ENCODE measurements at places on chromosomes 1 and 21.

DNA sequence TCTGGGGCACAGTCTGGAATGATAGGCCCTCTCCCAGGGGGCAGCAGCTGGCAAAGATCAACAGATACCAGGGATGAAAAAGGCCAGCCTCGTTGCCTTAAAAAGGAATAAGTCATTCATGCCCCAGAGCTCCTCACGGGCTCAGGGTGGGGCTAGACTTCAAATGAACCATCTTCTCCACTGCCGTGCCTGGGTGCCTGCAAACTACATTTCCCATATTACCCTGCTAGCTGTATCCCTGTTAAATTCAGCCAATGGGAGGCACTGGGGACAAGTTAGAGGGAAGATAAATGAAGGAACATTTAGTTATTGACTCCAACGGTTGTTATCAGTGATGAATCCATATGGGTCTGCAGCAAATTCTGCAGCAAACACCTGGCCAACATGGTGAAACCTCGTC is 101.2 kb upstream of the CYYR1 start:
- DNase-seq, result no peak

DNA sequence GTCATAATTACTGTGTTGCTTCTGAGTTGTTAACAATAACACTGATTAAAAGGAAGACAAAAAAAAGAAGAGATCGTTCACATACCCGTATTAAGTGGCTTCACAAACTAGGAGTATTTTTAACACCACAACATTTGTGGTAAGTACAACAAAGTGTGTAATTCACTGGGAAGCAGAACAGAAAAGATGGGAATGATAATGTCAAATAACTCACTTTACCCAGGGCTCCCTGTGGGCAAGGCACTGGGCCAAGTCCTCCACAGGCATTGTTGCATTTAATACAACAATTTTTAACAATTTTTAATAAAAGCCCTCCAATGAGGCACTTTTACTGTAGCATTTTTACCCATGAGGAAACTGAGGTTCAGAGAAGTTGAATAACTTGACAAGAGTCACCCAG is 385.0 kb upstream of the ST6GALNAC5 start:
- no peak for DNase-seq

GRCh38 chr1:220843481-220844011 is 35.7 kb upstream of the HLX start:
- peak; percentile 79 for DNase-seq

DNA sequence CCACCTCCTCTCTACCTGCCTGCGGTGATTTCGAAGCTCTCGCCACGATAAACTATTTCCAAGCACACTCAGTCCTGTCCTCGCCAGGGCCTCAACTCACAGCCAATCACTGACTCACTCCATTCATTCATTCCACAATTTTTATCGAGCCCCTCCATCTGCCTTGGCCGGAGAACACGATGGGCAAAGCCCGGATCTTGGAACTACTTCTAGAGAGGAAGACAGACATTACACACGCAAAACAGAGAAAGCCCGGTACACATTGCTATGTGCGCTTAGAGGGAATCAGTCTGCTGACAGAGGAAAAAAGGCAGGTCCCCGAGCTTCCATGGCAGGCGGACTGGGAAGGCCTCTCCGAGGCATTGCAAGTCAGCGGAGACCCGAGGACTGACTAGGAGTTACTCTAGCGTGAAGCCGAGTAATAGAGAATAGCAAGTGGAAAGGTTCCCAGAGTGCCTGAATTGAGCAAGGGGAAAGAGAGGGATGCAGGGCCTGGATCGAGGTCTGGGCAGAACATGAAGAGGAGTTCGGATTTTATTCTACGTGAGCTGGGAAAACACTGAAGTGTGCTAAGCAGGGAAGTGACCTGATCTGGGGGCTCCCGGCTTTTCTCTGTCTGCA is 54.2 kb upstream of the DNAJC6 start:
- DNase-seq, result no peak

DNA sequence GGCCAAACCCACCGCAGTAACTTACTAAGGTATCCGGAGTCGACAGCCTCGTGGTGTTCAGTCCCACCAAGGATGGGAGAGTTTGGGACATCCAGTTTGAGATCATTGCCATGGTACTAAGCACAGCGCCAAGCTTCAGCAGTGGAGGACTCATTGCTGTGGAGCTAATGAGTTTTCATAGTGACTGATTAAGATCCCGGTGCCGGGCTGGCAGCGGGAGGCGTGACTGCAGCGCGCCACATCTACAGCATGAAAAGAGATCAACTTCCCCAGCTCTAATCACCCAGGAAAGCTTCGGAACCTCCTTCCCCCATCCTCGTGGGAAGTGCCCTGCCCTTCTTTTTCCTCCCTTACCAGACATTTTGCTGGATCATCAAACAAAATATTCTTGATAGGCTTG is 149.9 kb downstream of the OLFM3 start:
- no peak for DNase-seq

DNA sequence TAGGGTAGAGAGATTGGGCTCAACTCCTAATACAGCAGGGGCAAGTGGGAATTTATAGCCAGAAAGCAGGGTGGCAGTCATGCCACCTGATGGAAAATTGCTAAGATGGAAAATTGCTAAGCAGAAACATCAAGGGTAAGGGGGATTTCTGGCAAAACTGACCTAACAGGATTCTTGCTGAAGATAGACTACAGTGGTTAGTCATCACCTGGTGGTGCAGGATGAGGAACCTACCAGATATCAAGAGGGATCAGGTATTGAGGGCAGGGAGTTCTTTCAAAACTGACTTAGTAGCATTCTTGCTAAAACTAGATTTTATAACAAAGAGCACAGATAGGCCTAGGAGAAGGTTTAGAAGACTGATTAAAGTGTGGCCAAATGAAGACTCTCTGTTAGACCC is 292.9 kb downstream of the PLPP3 start:
- no peak for DNase-seq

DNA sequence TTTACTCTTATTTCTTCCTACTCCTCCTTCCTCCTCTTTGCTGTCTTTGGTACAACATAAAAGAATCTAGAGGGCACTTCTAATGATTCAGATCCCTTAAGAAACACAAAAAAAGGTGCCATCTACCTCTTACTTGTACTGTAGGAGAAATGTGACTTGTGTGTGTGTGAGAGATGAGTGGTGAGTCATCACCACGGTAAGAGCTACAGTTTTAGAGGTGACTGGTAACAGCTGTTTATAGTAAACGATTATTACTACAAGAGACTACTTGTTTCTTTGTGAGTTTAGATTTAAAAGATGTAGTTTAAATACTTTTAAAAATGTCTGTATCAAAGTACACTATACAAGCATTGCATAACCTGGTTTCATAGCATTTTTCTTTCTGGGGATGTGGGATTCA is 40.4 kb downstream of the SLC35D1 start:
- no peak for DNase-seq

DNA sequence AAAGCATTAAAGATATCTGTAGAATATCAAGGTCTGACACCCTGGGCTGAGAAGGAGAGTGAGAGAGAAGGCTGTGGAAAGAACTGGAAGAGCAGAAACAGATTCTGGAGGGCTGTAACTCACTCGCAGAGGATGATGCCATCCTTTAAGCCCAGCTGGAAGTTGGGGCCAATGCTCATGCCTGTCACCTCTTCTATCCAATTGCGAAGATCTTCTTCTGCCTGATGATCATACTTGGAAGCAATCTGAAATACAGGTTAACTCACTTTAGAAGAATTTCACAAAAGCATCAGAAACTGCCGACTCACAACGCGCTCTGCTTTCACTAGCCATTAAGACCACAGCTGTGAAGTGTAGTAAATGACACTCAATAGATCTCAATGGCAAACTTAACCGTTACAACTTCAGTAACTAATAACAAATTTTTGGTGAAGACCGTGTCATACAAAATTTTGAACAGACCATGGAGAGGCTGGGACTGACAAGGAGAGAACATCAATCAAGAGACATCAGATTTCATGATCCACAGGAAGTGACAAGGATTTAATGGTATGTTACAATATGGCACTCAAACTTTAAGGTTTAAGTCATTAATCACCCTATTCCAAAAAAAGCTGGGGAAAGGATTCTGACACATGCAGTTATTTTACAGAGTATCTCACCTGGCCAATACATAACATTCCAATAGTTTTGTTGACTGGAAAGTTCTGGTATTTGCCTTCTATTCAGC is 23.5 kb downstream of the CNN3 start:
- no peak for DNase-seq

DNA sequence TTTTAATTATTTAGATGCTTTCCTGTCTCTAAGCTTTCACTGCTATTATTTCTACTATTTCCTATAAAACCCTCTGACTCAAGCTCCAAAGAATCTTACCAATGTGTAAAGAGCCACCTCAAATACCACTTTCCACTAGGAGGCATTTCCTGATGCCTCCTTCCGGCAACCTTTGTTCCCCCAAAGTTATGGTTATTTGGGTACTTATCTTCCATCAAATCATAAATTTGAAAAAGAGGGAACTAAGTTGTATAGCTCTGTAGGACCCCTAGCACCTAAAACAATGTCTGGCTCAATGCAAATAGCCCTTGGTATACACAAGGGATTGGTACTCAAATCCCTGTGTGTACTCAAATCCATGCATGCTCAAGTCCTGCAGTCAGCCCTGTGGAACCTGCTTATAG is 79.6 kb downstream of the NME7 start:
- peak; percentile 65 for DNase-seq

- DNase-seq, result no peak
Observed at GRCh38 chr1:909861-910310, 13.8 kb upstream of the SAMD11 start.

- peak; percentile 10 for DNase-seq
Observed at GRCh38 chr21:38325216-38325615, 68.4 kb downstream of the KCNJ15 start.

DNA sequence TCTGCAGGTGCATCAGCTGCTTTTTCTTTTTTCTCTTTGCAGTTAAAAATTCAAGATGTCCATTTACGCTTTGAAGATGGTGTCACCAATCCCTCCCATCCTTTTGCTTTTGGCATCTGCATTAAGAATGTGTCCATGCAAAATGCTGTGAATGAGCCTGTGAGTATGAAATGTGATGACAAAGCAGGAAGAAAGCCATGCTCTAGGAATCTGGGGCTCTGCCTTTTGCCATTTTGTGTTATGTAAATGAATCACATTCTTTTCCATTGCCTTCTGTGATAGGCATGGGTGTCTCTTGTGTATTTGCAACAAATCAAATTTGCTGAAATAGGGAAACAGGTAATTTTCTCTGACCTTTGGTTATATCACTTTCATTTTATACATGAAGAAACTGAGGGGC is 19.4 kb downstream of the VPS13D start:
- DNase-seq, result no peak

GRCh38 chr1:6033986-6034749 is 11.5 kb upstream of the KCNAB2 start:
- DNase-seq, result peak; percentile 10

DNA sequence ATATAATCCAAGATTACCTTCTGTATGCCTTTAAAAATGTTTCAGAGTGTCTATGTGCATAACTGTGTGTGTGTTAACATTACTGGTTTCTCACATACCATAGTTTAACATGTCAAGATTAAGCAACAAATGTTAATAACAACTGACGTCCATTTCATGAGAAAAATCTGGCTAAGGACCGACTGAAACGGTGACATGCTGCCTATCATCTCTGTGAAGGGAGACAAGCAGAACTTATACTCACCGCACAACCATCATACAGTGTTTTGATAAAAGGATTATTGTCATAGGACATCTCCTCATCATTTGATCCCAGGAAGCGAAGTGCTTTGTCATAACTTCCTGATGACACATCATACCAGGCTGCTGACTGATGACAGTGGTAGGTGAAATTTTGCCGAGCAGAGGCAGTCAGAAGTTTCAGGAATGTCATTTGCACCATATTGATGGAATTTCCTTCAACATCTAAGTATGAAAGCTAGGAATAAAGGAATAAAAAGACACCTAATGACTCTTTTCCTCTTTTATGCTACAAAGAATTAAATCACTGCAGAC is 228.8 kb downstream of the COL11A1 start:
- DNase-seq, result peak; percentile 80

- DNase-seq, result no peak
Observed at GRCh38 chr1:11927866-11928592, 1.8 kb upstream of the KIAA2013 start.

- DNase-seq, result no peak
Observed at GRCh38 chr1:5996641-5997270, 4.5 kb upstream of the NPHP4 start.

DNA sequence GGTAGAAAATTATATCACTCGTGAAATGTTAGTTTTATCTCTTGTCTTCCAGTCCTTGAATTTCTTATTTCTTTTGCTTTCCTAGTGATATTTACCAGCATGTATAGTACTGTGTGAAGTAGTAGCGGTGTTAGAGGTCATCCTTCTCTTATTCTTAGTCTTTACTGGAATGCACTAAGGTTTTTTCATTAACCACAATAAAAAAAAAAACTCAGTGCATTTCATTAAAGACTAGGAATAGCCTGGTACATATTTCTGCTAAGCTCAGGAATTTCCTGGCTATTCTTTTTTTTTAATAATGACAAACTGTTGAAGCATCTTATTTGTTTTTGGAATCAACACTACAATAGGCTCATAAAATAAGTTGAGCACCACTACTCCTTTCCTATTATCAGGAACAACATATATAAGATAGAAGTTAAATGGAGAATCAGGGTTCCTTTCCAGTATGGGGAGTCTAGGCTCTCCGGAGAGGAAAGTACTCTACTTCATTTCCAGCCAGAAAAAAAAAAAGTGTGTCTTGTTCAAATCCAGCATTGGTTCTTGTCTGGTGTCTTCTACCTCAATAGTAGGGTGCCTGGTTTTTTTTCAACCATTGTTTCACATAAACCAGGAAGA is 60.0 kb downstream of the TNFSF18 start:
- peak; percentile 82 for DNase-seq

DNA sequence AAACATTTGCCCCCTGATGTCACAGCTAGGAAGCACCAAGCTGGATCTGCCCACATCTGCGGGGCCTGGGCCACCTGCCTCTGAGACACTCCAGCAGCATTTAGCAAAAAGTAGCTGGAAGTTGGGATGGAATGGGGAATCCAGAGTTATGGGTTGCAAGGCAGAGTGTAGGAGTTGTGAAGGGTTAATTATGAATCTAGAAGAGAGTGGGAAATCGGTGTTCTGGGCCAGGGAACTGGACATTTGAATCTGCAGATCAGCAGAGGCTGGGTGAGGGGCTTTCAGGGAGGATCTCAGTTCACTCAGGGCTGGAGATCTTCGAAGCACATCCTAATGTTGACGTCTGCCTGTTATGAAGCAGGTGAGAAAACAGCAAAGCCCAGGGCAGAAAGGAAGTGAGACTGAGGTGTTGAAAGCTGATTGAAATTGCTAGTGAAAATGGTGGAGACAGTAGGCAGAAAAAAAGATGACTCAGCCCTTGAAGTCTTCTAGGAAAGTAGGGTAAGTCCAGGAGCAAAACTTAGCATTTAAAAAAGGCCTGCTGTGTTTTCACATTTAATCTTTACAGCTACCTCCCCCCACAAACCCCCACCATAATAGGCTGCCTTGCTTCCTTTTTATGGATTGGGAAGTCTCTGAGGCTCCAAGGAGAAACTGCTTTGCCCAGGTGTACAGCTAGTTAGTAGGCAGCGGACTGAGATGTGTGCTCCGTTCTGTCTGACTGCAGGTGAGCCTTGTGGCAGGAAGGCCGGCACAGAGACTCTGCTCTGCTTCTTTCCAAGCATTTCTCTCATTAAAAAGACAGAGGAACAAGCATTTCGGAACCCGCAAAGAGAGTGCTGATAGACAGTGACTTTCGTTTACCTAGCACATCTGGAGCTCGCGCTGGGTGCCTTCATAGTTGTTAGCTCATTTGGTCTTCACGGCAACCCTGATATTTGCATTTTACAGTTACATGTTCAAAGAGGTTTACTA is 7.2 kb downstream of the VANGL1 start:
- no peak for DNase-seq

- no peak for DNase-seq
Observed at GRCh38 chr1:221470000-221470698, 271.7 kb downstream of the DUSP10 start.

All from SJSA1 (cell line).